ENCODE measurements at places on chromosomes 6 and 20.

DNA sequence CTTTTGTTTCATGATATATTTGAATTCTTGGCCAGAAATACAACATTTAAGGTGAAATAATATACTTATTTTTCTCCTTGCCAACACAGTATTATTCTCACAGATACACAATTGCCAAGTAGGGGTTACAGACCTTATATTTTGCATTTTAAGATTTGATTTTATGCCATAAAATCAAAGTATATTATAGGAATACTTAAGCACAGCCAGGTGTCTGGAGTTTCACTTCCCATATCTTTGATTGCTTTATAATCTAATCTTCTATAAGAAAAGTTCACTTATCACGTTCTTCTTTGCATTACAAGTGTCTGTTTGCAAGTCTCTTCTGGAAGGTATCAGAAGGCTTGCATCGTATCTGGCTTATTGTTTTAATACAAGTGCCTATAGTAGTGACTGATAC lies 327.7 kb upstream of the MANEA start:
- no peak for DNase-seq

GRCh38 chr6:158764926-158765325 lies 54.2 kb downstream of the EZR start:
- DNase-seq = no peak

GRCh38 chr20:48131581-48131980 lies 346.3 kb upstream of the SULF2 start:
- no peak for DNase-seq

DNA sequence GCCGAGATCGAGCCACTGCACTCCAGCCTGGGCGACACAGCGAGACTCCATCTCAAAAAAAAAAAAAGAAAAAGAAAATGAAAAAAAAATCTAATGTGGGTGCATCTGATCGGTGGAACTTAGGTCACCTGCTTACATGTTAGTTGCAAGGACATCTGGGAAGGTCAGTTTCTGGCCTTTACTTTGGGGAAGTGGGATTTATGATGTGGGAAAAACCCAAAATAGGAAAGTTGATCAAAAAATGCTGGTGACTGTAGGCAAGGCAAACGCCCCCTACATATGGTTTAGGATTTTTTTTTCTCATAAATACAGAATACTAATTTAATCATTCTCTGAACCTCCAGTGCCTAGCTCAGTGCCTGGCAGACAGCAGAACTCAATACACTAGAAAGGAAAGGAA lies 69.2 kb upstream of the PIM1 start:
- DNase-seq = no peak

GRCh38 chr6:1538369-1538768 lies 71.3 kb upstream of the FOXC1 start:
- no peak for DNase-seq

DNA sequence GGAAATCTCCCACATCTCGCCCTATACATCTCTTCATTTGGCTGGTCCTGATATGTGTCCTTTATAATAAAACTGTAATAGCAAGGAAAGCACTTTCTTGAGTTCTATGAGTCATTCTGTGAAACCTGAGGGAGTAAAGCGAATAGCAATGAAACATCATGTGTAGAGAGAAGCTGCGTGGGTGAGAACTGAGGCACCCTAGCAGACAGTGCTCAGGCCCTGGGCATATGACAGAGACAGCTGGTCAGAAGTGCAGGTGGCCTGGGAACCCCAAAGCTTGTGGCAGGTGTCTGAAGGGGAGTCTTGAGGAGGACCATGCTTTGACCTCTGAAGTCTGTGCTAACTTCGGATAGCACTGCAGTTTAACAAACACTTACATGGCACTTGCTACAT lies 1.3 kb upstream of the BLOC1S5 start:
- no peak for DNase-seq

- no peak for DNase-seq
Measured at GRCh38 chr6:166029506-166029905, 138.1 kb downstream of the TBXT start.

GRCh38 chr6:42372699-42373098 lies 79.0 kb downstream of the TRERF1 start:
- no peak for DNase-seq

DNA sequence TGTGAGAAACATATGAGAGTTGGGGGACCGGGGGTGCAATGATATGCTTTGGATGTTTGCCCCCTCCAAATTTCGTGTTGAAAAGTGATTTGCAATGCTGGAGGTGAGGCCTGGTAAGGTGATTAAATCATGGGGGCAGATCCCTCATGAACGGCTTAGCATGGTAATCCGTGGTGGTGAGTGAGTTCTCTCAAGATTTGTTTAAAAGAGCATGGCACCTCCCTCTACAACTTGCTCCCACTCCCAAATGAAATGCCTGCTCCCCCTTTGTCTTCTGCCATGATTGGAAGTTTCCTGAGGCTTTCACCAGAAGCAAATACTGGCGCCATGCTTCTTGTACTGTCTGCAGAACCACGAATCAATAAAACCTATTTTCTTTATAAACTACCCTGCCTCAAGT lies 2.5 kb downstream of the DEK start:
- no peak for DNase-seq

DNA sequence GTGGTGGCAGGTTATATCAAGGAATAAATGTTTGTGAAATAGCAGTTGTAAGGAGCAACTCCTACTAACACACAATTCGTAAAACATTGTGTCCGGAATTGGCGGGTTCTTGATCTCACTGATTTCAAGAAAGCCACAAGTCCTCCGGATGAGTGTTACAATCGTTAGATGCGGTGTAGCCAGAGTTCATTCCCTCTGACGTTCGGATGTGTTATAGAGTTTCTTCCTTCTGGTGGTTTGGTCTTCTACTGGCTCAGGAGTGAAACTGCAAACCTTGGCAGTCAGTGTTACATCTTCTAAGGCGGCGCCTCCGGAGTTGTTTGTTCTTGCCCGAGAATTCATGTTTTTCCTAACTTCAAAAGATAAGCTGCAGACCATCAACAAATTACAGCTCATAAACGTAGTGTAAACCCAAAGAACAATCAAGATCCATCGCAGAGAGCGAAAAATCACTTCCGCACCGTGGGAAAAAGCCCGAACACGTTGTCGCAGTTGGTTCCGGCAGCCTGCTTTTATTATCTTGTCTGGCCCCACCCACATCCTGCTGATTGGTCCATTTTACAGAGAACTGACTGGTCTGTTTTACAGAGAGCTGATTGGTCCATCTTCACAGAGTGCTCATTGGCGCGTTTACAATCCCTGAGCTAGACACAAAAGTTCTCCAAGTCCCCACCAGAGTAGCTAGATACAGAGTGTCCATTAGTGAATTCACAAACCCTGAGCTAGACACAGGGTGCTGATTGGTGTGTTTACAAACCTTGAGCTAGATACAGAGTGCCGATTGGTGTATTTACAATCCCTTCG lies 58.2 kb downstream of the TRIM27 start:
- no peak for DNase-seq

GRCh38 chr6:2536451-2536850 lies 214.3 kb downstream of the MYLK4 start:
- no peak for DNase-seq

- no peak for DNase-seq
Measured at GRCh38 chr6:141981190-141981589, 151.5 kb upstream of the GJE1 start.

GRCh38 chr6:43671801-43672690 lies 15.5 kb downstream of the MRPS18A start:
- no peak for DNase-seq

DNA sequence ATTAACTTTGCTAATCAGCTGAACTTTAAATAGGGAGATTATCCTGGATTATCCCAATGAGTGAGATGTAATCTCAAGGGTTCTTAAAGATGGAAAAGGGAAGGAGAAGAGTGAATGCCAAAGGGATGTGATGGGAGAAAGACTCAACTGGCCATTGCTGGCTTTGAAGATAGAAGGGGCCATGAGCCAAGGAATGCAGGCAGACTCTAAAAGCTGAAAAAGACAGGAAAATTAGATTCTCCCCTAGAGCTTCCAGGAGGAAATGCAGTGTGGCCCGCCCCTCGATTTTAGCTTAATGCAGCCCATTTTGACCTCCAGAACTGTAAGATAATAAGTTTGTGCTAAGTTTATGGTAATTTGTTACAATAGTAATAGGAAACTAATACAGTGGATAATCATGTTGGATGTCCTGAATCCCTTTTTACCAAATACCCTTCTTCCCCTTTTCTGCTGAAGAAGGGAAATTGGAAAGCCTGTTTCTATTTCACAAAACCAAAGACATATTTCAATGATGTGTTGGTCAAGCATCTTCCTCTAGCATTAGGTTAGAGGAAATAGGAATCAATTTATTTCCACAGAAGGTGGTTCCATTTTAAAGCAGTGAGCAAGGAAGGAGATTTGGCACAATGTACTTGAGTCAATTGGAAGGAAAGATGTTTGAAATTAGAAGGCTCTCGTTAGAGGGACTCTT lies 3.3 kb upstream of the HDDC2 start:
- DNase-seq = no peak

DNA sequence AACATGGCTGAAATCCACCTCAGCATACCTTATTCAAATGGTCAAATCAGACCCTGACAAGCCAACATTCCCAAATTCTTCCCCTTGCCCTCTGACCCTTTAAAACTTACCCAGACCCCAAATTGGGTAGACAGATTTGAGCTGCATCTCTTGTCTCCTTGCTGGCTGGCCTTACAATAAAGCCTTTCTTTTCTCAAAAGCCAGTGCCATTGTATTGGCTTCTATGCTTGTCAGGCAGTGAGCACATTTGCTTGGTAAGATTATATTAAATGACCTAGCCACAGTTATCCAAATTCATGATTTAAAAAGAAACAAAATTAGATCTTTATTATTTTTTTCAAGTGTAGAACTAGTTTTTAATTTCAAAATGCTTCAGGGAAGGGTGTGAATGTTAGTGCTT lies 67.8 kb upstream of the FAM83B start:
- DNase-seq = no peak

GRCh38 chr20:57315083-57315975 lies 14.3 kb upstream of the SPO11 start:
- no peak for DNase-seq

- DNase-seq = no peak
Measured at GRCh38 chr6:47064274-47064673, 22.1 kb upstream of the ADGRF1 start.
